ENCODE measurements at places on chromosomes 11 and 22.

DNA sequence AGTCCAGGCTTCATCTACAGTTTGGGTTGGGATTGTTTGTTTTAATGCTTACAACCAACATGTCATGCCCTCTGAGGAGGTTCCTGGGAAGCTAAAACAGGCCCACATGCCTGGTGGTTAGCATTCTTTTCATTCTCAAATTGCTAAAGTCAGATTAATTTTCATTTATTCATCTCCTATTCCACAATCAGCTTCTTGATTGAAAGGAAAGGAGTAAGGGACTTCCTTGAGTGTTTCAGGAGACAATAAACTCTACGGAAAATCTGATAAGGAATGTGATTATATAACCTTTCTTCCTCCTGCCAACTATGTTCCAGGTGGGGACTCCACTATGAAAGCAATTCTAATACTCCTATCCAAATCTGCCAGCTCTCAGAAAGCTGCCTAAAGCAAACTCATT lies 30.8 kb downstream of the MRTFA start:
- no peak for DNase-seq

DNA sequence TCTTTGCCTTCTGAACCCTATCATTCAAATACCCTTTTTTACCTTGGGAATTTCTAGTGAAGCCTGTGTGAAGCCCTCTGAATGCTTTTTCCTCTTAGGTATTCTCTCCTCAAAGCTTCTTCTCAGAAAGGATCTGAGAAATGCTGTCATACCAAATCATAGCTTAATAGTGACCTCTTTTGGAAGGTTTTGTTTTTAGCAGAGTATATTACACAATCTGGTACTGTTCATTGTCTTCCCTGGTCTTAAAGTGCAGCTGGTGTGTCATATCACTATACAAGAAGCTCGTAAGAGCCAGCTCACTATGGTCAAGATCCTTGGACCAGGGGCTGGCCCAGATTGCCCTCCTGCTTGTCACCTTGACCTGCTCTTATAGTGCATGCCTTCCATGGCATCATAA lies 204.4 kb upstream of the ANO5 start:
- no peak for DNase-seq

DNA sequence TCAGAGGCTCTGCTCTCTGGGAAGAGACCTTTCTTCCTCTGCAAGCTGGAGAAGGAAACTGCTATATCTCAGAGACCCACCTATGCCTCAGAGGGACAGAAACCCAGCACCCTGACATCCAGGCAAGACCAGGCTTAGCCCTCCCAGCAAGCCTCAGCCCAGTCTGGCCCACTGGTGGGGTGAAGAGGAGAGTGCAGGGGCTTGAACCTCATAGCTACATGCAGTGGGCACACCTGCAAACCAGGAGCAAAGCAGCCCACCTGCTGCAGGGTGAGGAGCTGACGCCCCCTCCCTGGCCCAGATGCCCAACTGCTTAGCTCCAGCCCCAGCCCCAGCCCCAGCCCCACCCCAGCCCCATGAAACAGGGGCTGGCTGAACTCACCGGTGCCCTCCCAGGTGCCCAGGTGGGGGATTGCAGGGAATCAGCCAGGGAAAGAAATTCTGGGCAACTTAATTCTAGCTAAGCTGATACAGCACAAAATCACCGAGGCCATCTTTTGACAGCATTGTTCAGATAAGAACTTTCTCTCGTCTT lies 246.8 kb downstream of the BUD13 start:
- DNase-seq, result no peak

DNA sequence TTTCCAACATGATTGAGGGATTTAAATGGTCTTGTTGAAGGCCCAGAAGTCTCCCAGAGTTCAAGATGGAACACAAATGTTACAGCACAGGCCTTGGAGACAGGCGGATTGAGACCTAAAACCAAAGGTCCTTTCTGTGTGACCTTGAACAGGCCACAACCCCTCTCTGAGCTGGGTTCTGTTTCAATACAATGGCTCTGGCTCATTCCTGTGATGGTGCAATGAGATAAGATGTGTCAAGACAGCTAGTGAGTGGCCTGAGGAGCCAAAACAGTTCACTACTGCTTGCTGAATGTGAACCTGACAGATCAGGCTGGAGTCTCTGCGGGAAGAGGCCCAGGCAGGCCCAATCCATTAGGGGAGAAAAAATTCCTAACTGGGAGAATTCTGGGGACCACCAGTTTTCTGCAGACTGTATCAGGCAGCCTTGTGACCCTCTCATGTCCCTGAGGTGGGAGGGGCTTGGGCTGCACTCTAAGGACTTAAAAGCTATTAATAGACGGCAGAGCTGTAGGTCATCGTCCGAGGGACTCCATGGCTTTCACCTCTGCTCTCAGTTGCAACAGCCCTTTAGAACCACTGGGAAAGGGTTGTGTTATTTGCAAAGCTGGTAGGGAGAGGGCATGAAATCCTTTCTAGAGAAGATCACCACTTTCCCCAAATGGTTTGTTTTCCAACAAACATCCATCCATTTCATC lies 126.1 kb upstream of the TEAD1 start:
- no peak for DNase-seq

DNA sequence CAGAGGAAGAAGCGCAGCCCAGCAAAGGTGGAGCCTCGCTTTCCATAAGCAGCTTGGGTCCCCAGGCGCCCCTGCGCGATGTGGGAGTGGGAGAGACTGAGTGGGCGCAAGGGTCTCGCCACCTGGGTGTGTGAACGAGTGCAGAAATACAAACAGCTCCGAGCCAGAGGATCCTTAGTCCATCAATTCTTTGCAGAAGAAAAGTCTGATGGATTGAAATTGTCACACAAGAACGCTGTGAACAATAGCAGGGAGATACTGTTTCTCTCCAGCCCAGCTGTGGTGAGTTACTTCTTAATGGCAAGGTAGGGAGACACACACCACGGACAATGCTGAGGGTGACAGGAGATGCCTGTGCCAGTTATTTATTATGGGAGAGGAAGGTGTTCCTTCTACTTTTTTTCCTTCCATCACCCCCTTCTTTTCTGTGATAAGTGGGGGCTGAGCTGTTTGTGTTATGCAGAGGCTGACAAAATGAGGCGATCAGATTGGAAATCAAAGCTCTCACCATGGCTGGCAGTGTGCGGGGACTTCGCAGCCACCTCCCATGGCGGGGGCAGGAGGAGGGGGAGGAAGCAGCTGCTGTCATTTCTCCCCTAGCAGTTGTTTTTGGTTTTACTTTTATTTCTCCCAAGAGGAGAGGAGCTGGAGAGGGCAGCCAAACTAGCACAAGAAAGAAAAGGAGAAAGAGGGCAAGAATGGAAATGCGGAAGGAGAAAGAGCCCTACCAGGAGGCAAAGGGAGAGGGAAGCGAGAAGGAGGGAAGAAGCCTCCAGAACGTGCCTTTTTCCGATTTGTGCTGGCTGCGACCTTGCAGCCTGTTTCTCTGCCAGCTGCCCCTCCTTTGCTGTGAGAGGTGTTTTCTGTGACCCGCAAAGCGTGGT lies 755.8 kb downstream of the NTM start:
- DNase-seq, result no peak

DNA sequence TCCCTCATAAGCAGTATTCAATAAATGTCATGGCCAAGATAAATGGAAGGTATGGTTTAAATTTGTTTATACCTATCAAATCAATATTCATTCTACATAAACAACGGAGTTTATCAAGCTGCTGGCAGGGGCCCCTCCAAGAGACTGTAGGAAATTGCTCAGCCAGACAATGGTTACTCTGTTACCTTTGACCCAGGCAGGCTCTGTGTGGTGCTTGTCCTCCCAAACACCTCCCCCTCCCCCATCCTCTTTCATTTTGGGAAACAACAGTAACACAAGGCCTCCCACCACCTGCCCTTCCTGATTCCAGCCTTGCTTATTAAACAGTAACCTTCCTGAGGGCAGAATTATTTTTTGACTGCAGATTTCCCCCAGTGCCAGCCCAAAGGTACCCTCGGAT lies 10.5 kb upstream of the ZBTB16 start:
- DNase-seq, result no peak

DNA sequence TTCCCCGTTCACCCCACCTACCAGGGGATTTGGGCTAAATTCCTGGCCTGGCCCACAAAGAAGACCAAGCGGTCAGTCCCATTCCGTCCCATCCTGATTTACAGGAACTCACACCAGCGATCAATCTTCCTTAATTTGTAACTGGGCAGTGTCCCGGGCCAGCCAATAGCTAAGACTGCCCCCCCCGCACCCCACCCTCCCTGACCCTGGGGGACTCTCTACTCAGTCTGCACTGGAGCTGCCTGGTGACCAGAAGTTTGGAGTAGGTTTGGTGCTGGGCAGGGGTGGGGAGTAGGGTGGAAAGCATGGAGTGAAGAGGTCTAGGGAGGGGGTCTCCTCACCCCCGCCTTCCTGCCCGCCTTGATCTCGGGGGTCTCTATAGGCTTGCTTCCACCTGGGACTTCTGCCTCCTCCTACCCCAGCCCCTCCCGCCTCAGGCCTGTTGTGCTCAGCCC lies at the start of gene SERPING1:
Gene SERPING1 (plus strand): TSS at position 225 of the 455 bp plus-strand sequence. CDS start 586 bp downstream, outside the sequence.
- DNase-seq, result no peak

GRCh38 chr11:34519595-34520235 lies 6.1 kb upstream of the ELF5 start:
- no peak for DNase-seq

DNA sequence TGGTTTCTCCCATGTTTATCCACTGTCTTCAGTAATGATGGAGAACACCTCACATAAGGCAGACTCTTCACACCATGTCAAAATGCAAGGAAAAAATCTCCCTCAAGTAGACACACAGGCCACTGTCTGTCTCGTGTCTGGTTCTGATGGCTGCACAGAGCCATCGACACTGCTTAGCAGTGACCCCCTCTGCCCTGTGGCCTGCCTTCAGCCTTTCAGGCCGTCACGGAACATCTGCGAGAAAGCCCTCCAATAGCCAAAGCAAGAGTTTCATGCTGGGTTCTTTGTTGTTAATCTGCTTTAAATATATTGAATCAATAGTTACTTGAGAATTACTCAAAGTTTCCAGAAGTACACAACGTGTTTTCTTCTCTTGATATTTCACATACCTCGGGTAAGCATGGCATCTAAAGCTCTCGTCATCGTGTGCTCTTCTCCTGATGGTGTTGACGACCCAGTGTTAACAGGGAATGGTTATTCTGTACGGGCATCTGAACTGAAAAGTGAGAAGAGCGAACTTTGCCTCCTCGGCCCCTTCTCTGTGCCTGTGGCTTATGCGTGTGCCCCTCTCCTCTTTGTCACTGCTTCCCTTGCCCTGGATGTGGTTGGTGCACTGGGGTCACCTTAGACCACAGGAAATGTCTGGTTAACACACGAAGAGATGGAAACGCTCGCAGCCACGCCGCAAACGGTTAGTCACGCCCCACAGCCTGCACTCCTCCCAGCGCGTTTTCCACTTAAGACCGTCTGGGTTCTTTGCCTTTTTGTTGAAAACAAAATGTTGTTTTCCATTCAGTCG lies 33.4 kb upstream of the CTTN start:
- DNase-seq, result no peak

All from hematopoietic multipotent progenitor cell treated with erythropoietin and hydrocortisone succinate and interleukin-3 and kit ligand, for 15 days (in vitro differentiated cells).